Vagina (tissue), 2 donors: ENCODE measurements at places on chromosomes 4 and X.

DNA sequence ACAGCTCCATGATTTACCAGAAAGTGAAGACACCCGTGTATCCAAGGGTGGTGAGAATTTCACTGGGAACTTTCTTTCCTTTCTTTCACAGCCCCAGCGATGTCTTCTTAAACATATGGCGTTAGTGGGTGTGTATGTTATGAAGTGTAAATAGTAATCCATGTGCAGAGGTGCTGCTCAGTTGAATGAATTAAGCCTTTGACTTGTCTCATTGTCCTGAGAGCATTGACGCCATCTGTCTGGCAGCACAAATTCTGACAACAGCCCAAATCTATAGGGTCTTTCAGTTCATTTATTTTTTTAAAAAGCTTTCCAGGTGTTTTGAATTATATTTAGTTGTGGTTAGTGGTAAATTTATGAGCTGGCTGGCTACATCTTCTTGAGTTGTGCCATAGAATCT lies 69.4 kb downstream of the CLCN5 start:
- H3K4me1 ChIP-seq, result no peaks in the 10 kb centered on the region
- DNase-seq, result no peak
- no peak overlapping the region for H3K4me3 ChIP-seq

DNA sequence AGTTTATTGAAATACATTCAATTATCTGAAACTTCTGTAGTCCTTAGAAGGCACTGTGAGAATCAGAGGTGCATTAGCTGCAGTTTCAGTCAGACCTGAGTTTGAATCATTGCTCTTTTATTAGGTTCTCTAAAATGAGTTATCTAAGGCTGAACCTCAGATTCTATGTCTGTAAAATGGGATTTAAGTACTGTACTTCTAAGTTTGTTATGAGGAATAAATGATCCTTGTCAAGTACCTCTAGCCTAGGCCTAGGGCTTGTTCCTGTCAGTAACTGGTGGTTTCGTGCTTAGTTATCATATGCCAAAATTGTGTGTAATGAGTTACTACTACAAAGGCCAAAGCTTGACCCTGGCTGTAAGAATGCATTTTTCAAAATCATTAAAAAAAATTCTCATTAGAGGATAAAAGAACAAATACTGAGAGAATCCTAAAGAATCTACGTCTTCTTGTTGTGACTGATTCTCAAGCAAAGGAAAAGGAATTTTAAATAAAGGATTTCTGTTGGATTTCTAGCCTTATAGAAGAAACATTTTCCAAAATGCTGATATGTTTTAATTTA lies 65.8 kb downstream of the SLIT2 start:
- H3K27ac ChIP-seq, result no peak overlapping the region
- no peaks in the 10 kb centered on the region for H3K4me1 ChIP-seq
- H3K27me3 ChIP-seq, result no peaks in the 10 kb centered on the region
- no peaks in the 10 kb centered on the region for H3K36me3 ChIP-seq
- no peak for DNase-seq

- no peak within 1 kb of the TSS for H3K4me3 ChIP-seq
- no peak for DNase-seq
- no peaks in the 10 kb centered on the region for H3K27me3 ChIP-seq
- no peak within 1 kb of the TSS for H3K27ac ChIP-seq
Observed at GRCh38 chrX:12906046-12906761, at the start of gene TLR8. Gene TLR8 (plus strand): TSS chrX:12906620. CDS start chrX:12906707, 87 bp downstream.

- no peak overlapping the region for H3K4me3 ChIP-seq
- H3K4me1 ChIP-seq, result peaks cover 3% of the 10 kb centered on the region
- H3K36me3 ChIP-seq, result no peaks in the 10 kb centered on the region
- no peak overlapping the region for H3K27ac ChIP-seq
- H3K27me3 ChIP-seq, result no peaks in the 10 kb centered on the region
- no peak for DNase-seq
Observed at GRCh38 chr4:151184523-151185458, 85.4 kb downstream of the RPS3A start.

DNA sequence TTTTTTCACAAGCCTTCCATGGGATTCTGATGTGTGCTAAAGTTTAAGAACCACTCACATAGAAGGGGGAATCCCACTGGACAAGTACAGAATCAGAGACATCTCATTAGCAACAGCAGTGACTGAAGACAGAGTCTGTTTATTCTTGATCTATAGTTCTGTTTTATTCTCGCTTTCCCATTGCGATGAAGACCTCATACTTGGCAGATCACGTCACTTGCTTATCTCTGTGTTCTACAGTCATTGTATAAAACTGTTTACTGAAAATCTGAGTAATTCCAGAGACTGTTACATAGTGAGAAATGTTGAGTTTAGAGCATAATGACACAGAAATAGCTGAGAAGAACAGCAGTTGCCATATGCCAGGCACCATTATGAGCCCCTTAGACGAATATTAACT lies 185.5 kb downstream of the PTTG2 start:
- no peak for DNase-seq
- no peaks in the 10 kb centered on the region for H3K36me3 ChIP-seq
- H3K27me3 ChIP-seq, result no peaks in the 10 kb centered on the region
- H3K27ac ChIP-seq, result no peak overlapping the region

DNA sequence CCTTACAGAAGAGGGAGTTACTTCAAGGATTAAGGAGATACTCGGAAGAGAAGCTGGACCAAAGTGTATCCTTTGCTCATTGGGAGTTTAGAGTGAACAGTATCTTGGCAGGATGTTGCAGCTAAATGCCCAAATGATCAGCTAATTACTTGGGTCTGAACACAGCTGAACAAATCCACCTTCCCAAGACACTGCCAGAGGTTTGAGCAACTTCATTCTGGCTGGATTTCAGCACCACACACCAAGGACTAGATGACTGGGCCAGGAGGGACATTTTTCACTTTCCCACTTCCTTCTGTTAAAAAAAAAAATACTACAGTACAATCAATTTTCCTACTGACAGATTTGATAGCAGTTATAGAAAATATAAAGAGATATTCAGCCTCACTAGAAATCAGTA lies 324.6 kb downstream of the MID1IP1 start:
- H3K27ac ChIP-seq, result no peak overlapping the region
- H3K4me1 ChIP-seq, result no peaks in the 10 kb centered on the region
- H3K27me3 ChIP-seq, result no peaks in the 10 kb centered on the region

DNA sequence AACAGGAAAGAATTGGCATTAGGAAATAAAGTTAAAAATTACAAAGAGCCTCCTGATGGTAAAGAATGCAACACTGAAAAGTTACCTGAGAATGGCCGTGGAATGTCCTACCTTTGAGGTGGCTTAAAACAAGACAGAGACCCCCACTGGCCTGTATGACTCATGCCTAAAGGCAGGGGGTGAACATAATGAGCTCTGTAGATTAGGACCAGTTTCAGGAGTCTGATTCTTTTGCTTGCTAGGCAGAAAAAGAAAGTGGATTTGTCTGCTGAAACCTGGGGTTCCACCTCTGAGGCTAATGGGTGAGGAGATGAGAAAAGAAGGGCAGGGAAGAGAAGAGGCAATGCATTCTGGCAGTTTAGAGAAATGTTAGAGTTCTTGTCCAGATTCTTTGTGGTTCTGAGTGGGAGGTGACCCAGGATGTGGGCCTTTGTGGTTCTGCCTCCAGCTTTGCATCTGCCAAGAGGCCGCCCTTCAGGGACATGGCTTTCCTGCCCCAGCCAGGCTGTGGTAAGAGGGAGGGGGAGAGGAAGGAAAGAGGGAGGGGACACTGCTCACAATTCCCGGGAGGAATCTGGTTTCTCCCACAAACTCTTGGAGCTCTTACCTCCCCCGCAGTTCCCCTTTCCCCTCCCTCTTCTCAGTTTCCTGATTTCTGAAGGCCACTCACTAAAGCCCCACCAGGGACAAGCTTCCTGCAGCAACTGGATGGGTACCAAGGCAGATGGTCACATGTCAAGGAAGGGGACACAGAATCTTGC lies 109.6 kb downstream of the EFNB1 start:
- no peaks in the 10 kb centered on the region for H3K36me3 ChIP-seq
- no peaks in the 10 kb centered on the region for H3K27me3 ChIP-seq
- H3K27ac ChIP-seq, result no peak overlapping the region
- H3K4me1 ChIP-seq, result no peaks in the 10 kb centered on the region
- peak; percentile 74 for DNase-seq

DNA sequence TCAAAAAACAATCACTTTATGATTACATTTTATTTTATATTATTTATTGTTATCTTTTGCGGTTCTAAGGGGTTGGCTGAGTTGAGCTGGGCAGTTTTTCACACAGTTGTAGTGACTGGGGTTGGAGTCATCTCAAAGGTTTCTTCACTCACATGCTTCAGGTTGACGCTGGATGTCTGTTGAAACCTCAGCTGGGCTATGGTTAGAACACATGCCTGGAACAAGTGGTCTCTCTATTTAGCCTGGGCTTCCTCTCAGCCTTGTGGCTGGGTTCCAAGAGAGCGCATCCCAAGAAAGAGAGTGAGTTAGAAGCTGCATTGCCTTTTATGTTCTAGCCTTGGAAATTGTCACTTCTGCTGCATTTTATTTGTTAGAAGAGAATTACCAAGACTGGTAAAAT lies 87.4 kb downstream of the CBLL2 start:
- DNase-seq, result no peak
- no peaks in the 10 kb centered on the region for H3K4me1 ChIP-seq
- no peaks in the 10 kb centered on the region for H3K36me3 ChIP-seq
- H3K27ac ChIP-seq, result no peak overlapping the region

DNA sequence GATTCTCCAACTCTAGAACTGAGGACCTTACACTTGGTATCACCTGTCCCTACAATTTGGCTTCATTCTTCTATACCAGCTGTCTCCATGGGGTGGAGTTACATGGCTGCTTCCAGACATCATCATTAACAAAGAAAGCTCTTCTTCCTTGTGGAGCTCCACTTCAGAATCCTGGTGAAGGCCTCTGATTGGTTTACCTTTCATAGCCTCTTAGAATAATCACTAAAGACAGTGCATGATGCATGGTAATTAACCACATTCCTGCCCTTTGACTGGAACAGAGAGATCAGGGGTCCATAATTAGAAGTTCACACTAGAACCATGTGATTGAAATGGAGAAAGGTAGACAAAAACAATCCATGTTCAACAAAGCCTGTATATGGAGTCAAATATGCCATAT lies 112.6 kb upstream of the ZNF827 start:
- no peak for DNase-seq
- H3K27me3 ChIP-seq, result no peaks in the 10 kb centered on the region
- H3K4me3 ChIP-seq, result no peak overlapping the region
- H3K27ac ChIP-seq, result no peak overlapping the region
- no peaks in the 10 kb centered on the region for H3K36me3 ChIP-seq
- no peaks in the 10 kb centered on the region for H3K4me1 ChIP-seq

- H3K4me1 ChIP-seq, result no peaks in the 10 kb centered on the region
- H3K27ac ChIP-seq, result no peak overlapping the region
- DNase-seq, result no peak
Observed at GRCh38 chr4:161291222-161291621, 872.6 kb downstream of the FSTL5 start.

DNA sequence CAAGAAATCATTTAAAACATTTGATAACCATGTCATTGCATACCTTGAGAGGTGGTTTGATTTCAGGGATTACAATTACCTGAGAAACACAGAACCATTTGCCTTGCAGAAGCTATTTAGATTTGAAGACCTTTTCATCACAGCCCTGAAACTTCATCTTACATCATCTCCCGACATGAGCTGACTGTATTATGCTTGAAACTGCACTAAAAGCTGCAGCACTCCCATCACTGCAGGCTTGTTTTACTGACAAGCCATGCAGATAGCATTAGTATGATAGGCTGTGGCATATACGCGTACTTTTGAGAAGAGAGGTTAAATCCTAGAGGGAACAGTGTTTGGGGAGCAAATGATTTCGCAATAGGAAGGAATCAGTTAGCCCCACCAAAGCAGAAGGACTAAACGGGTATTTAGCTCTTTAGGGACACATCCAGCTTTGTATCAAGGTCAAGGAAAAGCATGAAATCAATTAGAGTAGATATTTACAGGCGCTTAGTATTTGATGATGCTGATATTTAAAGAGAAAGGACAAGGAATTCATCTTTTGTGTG lies 133.2 kb upstream of the DIAPH2 start:
- H3K4me3 ChIP-seq, result no peak overlapping the region
- no peaks in the 10 kb centered on the region for H3K4me1 ChIP-seq
- no peak for DNase-seq
- no peaks in the 10 kb centered on the region for H3K36me3 ChIP-seq
